ENCODE measurements at places on chromosomes 5 and 9. TPM values are rescaled to one million over a fixed set of nuclear protein-coding genes. Genes with fewer than 3 reads are reported as not detected.

DNA sequence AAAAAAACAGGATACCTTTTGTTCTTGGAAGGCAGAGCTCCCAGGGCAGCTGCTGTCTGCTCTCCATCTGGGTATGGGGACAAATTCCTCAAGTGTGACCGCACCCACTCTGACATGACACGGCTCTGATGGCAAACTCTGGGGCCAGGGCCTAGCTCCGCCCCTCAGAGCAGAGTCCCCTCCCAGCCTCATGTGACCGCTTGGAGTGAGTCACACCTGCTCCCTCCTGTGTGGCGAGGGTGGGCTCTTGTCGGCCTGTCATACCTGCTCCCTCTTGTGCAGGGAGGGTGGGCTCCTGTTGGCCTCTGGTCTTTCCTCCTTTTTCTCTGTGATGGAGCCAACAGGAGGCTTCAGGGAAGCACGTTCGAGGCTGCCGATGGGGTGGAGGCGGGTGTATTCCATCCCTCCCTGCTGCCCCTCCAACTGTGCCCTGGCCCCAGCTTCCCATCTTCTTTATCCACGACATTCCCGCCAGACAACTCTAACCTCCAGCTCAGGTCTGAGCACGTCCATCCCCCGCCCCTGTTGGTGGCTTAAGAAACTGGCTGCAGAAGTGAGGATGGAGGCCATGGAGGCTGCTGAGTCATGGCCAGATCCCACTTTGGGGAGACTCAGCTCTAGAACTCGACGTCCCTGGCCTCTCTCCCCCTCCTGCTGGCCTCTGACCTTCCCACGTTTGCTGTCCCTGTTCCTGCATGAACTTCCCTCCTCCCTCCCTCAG is 65.3 kb downstream of the OLFM1 start:
- DNase-seq: no peak

GRCh38 chr9:83554278-83554677 is 16.1 kb upstream of the FRMD3 start:
- no peak for DNase-seq

GRCh38 chr9:5478206-5478605 is 27.9 kb downstream of the CD274 start:
- DNase-seq: no peak

DNA sequence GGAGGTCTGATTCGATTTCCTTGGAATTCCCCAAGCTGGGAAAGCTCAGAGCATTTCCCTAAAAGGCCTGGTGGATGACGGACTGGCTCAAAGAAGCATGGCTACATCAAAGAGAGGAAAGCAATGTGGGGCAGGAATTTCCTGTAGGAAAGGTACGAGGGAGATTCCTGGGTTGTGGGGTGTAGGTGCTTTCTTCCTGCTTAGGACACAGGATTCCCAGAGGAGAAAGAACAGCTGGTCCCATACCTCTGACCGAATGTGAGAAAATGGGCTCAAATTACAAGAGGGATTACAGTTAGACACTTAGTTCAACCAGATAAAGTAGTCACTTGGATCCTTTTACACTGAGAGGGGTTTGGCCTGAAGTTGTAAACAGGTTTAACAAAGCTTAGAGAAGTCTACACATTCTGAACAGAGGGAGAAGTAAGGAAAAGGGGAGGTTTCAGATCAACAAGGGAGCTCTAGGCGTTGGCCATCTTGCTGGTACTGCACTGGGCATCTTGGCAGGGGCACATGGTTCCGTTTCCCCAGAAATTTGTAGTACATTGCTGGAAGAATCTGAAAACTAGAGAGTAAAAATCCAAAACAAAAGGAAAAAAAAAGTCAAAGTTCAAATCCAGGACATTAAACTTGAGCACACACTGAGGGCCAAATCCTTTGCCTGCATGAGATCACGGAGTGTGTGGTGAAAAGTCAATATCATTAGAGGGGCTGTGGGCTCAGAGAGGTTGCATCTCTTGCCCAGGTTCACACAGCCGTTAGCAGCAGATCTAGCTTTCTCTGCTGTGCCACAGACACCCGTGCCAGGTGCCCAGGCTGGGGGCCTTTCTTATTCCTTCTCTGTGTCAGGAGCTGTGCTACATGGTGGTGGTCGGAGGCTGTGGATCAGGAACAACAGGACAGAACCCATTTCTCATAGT is 171.3 kb downstream of the RGS3 start:
- DNase-seq: no peak

DNA sequence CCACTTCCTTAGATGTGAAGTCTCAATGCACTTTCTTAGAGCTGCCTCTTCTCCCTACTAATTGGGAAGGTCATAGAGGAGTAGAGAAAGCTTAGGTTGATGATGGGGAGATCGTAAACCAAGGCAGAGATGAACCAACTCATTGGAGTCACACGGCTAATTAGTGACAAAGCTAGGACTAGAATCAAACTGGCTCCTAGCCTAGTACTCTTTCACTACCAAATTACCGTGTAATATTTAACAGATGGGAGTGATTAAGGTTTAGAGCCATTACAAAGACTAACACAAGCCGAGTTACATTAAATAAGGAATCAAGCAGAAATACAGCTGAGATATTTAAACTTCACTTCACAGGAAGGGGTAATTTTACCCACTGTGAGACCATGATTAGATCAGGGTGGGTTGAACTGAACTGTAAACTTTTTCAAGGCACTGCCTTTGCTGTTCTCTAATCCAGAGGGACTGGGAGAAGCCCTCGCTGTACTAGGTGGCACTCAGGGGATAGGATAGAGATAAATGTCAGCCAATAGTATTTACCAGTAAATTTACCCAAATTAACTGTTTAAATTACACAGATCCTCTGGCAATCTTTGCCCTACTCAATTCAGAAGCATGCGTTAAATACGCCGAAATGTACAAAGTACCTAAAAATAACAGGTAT is 166.4 kb upstream of the PIK3R1 start:
- DNase-seq: no peak

DNA sequence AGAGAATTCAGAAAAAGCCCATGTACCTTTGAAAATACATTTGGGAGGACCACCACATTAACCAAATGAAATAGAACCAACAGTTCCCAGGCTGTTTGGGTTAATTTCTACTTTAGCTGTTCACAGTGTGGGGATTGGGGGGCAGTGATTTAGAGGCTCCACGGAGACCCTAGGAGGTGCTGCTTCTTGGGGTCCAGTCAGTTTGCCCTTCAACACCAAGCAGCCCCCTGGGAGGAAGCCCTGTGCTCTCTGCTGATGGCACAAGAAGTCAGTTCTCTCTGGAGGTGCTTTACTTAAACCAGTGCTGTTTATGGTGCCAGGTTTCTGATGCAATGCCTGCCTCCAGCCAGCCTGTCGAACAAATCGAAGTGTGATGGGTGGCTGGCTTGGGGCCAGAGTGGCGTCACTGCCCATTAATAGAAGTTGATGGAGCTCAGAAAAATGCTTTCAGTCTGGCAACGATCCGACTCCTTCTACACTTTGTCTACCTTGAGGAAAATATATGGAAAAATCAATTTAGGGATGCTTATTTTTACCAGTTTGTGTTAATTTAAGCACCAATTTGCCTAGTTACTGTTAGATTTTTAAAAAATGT is 134.0 kb downstream of the SNX18 start:
- DNase-seq: peak; percentile 56

The FOXD4L3 gene
- total RNA-seq: not detected

The SLC34A1 gene
- not detected for total RNA-seq

The FAM221B gene
- total RNA-seq: not detected

The SRD5A1 gene
- total RNA-seq: 21.4 TPM

Measured in epithelial cell of proximal tubule (primary cell).